ENCODE measurements at places on chromosomes 1 and 21.

- no peak for DNase-seq
These were observed 18.9 kb downstream of the METTL13 start for GRCh38 chr1:171800342-171800741.

DNA sequence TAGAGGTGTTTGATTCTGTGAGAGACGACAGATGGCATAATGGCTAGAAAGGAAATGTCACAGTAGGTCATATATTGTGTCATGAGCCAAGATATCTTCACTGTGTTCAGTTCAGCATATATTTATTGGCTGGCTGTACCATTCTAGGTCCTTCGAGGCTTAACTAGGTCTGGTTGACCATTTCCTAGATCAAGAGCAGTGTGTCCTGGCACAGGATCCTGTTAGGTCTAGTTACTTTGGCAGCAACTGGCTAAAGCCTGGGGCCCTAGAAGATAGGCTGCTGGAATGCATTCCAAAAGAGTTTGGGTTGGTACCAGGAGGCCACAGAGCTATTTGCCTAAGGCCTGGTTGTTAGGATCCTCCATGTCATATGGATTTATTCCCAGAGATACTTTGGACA, 20.9 kb downstream of the ZBTB40 start:
- DNase-seq = no peak

- no peak for DNase-seq
These were observed 90.0 kb downstream of the OBSCN start for GRCh38 chr1:228297822-228298221.

DNA sequence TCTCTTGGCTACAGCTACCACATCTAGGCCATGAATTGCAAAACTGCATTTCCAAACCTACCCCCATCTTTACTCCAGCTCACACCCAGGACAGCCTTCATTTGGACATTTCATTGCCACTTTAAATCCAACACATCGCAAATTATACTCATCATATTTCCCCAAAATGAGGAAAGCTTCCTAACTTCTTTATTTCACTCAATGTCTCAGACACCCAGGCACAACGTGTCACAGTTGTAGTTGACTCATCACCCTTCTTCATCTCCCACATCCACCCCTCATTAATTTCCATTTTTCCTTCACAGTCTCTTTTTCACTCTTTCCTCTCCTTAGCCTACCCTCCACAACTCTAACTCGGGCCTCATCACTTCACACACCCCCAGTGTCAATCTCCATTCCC, 6.7 kb downstream of the OTUD7B start:
- no peak for DNase-seq

DNA sequence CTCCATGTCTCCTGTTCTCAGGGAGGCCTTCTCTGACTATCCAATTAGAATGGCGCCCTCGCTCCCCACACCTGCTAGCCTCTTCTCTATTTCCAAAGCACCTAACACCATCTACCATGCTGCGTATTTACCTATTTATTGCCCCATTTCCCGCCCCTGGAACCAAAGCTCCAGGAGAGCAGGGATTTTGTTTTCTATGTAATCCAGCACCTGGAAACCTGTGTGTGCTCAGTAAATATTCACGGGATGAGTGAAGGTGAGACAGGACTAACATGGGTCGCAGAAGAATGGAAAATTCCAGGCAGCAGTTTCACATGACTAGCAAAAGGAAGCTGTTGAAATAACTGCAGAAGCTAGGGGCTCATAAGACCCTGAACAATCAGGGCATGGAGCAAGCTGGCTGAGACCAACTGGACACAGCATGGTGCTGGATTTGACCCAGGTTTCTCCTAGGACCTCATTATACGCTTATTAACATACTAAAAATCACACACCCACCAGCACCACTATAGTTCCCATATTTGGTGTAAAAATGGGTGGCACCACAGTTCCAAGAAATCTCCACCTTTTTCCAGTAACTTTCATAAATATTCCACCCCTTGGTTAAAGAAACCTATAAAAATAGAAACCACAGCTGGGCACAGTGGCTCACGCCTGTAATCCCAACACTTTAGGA, 15.1 kb upstream of the TENT5B start:
- no peak for DNase-seq

DNA sequence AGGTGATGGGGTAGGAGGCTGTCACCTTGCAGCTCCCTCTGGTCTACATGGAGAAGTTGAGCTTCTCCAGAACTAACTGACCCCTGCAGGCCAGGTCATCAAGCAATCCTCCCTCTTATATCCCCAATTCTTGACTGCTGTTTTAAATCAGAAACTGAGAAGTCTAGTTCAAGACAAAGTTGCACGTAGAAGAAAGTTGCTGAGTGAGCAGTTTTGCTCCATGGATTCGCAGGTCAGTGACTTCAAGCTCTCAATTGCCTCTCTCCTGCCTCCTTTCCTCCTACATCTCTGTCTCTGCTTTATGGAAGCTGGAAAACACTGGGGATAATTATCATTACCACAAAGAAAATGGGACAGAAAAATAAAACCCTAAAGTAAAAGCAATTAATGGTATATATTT, 32.8 kb upstream of the GBP5 start:
- no peak for DNase-seq

DNA sequence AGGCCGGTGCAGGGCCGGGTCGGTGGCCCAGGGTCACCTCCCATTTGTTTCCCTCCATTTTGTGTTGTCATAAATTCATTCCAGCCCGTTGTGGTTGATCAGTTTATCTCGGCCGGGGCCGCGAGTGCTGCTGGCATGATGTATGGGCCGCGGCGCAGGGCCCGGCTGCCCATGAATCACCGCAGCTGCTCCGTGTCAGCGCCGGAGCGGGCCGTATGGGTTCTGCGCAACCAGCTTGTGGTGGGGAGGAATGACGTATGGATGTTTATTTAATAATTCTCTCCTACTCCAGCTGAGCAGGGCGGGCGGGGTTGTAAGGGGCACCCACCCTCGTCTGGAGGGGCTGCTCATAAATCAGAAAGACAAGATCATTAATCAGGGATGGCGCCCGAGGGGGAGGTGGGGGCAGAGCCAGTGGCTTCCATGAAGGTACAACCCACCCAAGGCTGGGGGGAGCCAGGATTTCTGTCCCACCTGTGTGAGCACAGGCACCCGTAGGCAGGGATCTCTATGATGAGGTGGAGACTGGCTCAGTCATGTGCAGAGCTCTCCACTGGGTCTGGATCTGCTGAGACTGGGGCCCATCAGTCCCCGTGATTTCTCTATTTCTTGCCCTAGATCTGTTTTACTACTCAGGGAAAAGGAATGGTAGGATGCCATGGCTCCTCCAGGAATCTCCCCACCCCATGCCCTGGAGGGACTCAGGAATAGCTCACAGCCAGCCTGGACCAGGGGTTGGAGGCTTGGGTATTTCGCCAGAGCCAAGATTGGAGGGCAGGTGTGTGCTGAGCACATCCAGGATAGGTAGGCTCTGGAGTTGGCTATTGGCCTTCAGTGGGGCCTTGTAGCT, 27.8 kb downstream of the TMEM53 start:
- DNase-seq = no peak

DNA sequence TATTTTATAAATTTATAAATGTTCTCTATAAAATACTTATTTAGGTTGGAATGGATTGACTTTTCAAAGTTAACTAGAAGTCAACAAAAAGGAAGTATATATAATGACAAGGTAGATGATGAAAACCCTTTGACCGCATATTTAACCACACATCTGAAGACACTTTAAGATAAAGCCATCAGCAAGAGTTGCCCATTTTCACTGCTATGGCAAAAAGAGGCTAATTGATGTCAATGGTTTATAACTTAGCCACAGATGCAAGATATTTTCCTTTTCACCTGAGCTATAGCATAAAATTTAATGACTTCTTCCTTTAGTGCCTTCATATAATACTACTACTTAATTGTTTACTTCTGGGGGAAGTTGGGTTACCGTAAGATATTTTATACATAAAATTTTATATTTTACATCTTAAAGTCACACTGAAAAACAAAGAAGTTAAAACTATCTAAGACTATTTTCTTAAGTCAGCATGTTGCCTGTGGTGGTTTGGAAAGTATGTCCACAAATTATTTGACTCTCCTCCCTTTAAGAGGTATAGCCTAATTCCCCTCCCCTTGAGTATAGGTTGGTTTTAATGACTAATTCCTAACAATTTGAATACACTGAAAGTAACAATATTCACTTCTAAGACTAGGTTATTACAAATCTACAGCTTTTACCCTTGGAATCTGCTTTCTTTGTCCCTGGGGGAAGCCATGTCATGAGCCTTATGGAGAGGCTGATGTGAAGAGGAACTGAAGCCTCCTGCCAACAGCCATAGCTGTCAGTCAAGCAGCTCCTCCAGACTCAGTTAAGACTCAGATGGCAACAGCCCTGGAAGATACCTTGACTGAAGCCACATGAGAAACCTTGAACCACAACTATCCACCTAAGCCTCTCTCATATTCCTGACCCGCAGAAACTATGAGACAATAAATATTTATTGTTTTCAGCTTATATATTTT, 40.3 kb upstream of the LRRC8B start:
- no peak for DNase-seq

DNA sequence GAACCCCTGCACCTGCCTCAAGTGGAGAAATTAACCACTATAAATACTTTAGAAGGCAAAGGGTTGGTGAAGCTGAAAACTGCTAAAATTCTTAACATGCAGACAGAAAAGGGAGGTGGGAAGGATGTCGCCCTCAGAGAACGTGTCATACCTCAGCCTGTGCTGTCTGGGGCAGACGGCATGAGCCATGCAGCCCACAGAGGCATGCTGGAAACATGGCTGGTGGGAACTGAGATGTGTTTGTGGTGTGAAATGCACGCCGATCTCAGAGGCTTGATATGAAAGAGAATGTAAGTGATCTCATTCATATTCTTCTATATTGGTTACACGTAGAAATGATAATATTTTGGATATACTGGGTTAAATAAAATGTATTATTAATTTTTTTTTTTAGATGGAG, 16.3 kb downstream of the AGPAT3 start:
- DNase-seq = no peak

DNA sequence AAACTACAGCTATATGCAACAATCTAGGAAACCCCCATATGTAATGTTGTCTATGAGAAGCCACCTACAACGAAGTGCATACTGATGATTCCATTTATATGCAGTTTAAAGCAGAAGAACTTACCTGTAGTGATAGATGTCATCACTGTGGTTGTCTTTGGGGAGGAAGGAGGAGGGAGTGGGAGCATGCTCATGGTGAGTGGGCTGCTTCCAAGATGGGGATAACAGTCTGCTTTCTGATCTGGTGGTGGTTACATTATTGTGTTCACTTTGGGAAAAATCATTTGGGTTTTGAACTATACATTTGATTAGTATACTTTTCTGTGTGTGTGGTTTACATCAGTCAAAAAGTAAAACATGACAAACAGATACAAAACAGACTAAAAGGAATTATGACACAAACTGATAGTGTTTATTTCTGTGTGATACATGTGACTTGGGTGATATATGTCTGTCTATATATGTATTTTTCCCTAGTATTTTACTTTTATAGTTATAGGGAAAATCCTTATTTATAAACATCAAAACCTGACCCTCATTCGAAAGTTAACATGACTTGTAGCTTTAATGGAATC, 184.7 kb downstream of the VPS13D start:
- DNase-seq = no peak

DNA sequence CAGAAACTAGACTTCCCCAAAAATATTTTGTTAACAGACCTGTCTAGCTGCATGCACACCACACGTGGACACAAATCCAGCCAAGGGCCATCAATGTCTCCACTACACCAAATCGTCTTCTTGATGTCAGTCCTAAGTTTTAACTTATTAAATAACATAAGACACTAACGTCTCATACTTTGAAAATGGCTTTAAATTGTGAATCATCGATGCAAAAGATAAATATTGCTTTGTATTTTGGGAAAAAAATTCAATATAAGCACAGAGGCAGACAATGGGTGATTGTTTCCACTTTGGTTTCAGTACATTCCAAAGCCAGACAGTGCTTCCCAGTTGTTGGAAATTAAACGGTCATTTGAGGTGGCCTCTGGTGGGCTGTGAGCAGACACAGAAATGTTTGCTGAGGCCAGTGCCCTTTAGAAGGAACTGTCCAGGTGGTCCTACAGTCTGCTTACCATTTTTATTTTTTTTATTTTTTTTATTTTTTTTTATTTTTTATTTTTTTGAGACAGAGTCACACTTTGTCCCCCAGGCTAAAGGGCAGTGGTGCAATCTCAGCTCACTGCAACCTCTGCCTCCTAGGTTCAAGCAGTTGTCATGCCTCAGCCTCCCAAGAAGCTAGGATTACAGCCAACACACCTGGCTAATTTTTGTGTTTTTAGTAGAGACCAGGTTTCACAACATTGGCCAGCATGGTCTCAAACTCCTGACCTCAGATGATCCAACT, 1.8 kb upstream of the KIAA2013 start:
- DNase-seq = no peak

- DNase-seq = no peak
These were observed 174.9 kb downstream of the ETS2 start for GRCh38 chr21:38980416-38981313.

DNA sequence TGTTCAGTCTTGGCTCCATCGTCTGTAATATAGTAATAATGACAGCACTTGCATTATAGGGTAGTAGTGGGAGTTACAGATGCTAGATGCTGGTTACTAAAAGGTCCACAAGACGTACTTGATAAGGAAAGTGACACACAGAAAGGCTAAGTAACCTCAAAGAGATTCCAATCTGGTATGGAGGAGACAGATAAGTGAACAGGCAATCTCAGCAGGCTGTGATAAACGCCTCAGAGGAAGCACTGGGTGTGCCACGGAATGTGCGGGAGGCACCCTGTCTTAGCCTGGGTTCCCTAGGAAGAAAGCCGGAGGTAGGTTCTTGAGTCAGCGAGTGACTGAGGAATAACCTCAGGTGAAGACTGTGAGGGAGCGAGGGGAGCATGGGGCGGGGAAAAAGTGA, 4.6 kb upstream of the CTPS1 start:
- no peak for DNase-seq

DNA sequence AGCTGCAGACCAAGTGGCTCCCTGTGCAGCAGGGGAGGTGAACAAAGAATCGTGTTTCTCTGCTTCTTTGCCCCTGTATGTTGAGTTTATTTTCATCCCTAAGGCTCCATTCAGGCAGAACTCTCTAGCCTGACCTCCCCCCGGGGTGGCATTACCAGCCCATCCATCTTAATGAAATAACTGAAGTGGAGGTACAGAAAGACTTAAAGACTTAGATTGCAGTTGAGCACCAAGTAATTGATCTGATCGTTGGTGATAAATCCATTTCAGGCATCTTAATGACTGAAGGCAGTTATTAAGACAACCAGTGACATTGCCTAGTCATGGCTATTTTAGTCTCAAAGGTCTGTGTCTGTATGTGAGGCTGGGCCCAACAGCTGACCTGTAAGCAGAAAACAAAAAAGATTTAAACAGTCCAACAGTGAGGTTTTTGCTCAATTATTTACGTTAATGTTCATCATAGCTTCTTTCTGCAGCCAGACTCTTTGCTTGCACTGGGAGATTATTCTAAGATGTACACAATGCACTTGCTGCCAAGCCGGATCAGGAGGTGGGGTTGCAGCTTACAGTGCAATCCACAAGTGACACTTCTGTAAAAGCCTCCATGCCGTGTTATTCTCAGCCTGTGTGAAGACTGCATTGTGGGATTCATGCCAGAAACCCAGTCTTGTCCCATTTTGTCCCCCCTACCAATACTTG, 363.0 kb upstream of the DUSP10 start:
- DNase-seq = no peak

GRCh38 chr21:37769656-37770055, 146.6 kb downstream of the KCNJ6 start:
- no peak for DNase-seq
